NCI-H510A treated with DMSO at 0.1 percent for 48 hours (cell line): ENCODE measurements at places on chromosomes 13 and 19.

- DNase-seq = no peak
Observed at GRCh38 chr13:51221674-51222036, 543 bp upstream of the FAM124A start.

GRCh38 chr19:19507354-19507753 lies 8.0 kb downstream of the TSSK6 start:
- DNase-seq = no peak

GRCh38 chr19:50362030-50362412 lies 3.4 kb downstream of the NAPSA start:
- no peak for DNase-seq

DNA sequence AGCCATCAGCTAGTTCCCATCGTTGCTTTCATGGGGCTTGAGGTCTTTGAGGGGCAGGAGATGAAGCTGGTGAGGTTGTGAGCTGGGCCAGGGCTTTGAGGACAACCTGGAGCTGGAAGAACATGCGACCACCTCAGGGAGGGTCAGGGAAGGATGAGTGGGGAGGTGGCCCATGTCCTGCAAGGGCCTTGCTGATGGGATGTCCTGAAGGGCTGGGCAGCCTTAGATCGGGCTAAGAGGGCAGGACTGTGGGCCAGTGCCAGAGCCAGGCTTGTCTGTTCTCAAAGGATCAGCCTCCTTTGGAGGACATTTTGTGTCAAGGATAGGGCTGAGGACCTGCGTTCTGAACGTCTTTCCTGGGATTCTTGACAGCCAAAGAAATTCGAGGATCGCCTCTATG lies 10.5 kb downstream of the CYTH2 start:
- DNase-seq = no peak

- DNase-seq = no peak
Observed at GRCh38 chr19:5424192-5424973, 30.8 kb upstream of the ZNRF4 start.

DNA sequence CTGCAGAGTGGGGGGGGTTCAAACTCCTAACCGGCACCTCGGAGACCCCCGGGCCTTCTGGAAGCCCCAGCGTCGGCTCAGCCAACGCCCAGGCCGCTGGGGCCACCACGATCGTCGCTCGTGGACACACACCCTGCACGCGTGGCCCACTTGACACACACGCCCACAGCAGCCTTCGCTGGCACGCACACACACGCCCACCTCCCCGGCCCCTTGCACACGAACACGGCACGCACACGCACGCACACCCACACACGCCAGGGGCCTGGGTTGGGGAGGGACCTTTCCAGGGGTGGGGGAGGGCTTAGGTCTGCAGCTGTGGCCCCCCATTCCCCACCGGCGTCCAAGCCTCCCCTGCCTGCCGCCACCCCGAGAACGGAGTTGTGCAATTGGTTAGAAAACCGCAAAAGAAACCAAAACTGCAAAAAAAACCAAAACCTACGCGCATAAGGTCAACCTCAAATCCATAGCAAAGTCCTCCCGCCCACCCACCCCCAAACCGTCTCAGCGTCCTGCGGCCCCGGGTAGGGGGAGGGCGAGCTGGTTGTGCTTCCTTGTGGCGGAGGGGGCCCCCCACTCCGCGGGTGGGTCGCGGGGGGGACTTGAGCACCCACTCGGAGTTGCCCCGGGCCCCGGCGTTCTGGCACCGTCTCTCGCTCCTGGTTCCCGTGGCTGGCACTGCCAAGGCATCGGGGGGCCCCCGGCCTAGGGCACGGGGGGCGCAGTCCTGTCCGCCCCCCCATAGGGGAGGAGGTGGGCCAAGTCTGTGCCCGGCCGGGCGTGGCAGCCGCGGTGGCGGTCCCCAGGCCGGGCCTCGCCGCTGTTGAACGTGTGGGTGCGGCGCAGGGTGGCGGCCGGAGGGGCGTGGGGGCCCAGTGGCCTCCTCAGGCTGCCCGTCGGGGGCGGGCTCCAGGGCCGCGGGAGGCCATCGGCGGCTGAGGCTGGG lies 3.3 kb upstream of the LRG1 start:
- DNase-seq = no peak

DNA sequence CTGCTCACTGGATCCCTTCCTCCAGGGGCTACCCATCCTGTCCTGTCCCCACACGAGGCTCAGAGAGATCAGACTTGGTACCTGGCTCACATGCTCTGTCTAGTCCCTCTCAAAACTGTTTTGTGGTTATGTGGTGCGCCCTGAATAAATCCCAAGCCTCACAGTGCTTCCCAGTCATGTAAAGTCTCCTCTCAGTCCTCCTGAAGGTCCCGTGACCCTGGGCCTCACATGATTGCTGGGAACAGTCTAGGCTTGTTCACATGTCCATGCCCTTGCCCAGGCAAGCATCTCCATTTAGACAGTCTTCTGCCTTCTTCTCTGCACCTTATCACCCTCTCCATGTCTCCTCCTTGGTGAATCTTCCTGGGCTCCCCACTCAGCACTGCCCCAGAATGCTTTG lies 36.0 kb upstream of the POU2F2 start:
- no peak for DNase-seq

- no peak for DNase-seq
Observed at GRCh38 chr13:111503905-111504695, 183.7 kb downstream of the TEX29 start.

DNA sequence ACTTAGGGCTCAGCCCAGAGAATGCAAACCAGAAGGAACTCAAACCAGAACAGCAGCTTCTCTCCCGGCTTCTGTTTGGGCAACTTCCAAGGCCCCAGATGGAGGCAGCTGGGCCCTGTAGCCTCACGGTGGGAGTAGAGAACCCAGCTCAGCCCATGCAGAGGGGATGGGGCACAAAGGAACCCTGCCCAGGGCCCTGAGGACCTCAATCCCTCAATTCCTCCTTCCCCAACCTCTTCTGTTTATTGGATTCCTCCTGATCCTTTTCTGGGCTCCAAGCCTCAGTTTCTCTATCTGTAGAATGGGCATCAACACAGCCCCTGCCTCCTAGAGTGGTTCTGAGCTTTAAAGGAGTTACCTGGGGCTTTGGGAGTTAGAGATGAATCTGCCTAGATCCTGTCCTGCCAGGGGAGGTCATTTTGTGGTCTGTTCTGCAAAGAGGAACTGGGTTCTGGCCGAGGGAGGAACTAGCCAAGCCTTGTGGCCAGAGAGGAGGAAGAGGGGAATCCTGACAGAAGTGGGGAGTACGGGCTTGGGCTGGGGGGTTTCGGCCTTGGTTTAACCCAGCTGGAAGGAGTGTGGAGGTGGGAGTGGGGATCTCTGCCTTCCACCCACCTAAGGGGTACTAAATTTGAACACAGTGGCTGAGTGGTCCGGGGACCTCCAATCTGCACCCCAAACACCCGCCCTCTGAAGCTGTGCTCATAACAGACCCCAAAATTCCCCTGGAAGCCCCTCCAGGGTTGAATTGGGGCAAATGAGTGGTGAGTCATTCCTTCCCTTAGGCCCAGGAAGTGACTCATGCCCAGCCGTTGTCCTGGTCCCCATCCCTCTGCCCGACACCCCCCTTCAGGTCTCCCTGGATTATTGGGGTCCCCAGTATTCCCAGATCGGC lies 2.7 kb downstream of the ADGRE5 start:
- no peak for DNase-seq

- DNase-seq = no peak
Observed at GRCh38 chr13:97254816-97255215, 32.7 kb downstream of the MBNL2 start.

DNA sequence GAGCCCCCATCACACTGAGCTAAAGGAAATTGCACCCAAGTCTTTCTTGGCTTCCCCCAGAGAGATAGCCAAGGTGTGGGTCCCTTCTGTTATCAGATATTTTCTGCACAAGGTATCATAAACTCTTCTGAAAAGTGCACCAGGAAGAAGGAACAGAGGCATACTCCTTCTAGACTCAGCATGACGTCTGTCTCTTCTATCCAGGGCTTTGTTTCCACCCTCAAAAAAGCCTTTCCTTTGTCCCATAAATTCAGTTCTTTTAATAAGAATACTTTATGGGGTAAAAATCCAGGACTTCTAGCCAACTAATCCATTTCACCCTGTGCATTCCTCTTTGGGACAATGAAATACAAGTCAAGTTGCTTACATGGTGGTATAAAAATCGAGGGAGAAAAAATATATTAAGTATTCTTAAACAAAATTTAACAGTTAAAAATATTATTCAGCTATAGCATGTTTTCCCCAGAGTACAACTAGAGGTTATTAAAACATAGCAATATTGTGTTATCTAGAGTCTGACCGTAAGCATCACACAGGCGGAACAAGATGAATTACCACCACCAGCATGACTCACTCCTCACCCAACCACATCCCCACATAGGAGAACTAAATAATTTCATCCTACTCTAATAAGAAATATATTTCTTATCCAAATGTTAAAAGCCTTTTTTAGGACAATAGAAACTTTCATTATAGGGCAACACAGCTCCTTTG lies 79.9 kb upstream of the GPC6 start:
- no peak for DNase-seq

- DNase-seq = no peak
Observed at GRCh38 chr19:49333418-49333805, 1.8 kb upstream of the CD37 start.

DNA sequence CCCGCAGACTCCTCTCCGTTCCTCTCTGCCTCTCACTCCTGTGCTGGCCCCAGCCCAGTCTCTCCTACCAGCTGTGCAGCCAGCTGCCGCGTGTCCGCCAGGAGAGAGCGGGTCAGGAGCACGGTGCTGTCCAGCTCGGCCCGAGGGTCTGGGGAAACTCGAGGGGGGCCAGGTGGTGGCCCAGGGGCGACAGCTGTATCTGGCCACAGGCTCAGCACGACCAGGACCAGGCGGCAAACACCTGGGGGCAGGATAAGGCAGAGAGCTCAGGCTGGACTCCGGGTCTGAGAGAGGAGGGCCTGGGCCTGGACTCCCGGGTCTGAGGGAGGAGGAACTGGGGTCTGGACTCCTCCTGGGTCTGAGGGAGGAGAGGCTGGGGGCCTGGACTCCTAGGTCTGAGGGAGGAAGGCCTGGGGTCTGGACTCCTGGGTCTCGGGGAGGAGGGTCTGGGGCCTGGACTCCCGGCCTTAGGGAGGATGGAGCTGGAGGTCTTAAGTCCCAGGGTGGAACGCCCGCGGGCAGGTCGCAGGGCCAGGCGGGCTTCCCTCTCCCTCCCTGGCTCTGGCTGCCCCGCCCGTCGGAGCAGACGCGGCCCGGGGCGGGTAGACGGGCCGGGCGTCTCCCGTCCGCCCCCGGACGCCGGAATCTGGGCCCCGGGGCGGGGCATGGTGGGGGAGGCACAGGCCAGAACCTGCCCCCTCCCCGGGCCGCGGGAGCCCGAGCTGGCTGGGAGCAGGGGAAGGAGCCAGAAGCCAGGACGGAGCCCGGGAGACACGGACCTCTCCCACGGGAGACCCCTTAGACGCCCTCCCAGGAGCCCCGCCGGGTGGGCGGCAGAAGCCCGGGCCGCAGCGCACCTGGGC lies 1.3 kb downstream of the IL11 start:
- DNase-seq = no peak

- DNase-seq = no peak
Observed at GRCh38 chr19:28605501-28606268, 607.3 kb downstream of the UQCRFS1 start.

- DNase-seq = no peak
Observed at GRCh38 chr19:36745870-36746269, 26.7 kb downstream of the ZNF850 start.

DNA sequence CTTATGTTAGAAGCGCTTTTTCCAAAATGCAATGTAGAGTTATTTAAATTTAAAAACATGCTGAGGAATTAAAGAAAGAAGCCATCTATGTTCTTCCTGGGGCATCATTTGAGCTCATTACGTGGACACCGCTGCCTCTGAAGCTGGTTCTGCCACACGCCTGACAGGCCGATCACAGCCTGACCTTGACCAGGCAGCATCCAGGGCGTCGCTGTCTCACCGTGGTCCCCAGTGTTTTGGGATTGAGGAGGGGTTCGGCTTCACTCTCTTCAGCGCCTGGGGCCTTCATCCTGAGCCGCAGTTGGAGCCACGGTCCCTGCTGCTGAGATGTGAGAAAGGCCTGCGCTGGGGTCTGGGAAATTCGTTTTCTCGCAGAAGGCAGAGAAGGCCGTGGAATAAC lies 64.0 kb downstream of the ATP11A start:
- DNase-seq = no peak

- no peak for DNase-seq
Observed at GRCh38 chr13:102869948-102870676, 24.3 kb downstream of the ERCC5 start.

DNA sequence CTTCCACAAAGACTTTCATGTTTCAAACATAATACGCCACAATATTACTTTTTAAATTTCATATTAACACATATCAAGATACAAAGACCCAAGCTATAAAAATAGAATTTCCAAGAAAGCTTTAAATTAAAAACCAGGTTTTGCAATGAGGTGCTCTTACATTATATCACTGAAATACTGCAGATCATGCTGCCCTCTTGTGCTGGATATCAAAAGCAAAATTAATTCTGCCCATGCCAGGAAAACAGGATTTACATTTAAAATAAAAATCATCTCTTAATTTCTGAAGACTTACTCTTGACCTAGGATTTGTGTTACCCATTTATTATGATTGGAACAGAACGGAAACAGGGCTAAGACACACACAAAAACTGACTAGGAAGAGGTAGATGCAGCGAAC lies 145.0 kb downstream of the ABCC4 start:
- peak; percentile 34 for DNase-seq

DNA sequence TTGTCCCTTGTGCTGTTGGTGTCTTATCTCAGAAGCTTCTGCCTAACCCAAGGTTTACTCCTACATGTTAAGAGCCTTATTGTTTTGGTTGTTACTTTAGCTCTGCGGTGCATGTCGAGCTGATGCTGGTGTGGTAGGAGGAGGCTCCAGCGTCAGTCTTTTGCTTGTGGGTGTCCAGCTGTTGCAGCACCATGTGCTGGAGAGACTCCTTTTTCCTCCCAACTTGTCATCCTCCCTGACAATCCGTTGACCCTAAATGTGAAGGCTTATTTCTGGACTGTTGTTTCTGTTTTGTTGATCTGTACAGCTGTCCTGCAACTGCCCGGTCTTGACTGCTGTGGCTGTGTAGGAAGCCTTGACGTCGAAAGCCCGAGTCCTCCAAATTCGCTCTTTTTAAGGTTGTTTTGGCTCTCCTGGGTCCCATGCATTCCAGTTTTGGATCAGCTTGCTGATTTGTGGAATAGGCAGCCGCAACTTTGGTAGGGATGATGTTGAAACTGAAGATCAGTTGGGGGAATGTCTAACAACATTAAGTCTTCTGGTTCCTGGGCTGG lies 15.3 kb downstream of the NAXD start:
- no peak for DNase-seq

DNA sequence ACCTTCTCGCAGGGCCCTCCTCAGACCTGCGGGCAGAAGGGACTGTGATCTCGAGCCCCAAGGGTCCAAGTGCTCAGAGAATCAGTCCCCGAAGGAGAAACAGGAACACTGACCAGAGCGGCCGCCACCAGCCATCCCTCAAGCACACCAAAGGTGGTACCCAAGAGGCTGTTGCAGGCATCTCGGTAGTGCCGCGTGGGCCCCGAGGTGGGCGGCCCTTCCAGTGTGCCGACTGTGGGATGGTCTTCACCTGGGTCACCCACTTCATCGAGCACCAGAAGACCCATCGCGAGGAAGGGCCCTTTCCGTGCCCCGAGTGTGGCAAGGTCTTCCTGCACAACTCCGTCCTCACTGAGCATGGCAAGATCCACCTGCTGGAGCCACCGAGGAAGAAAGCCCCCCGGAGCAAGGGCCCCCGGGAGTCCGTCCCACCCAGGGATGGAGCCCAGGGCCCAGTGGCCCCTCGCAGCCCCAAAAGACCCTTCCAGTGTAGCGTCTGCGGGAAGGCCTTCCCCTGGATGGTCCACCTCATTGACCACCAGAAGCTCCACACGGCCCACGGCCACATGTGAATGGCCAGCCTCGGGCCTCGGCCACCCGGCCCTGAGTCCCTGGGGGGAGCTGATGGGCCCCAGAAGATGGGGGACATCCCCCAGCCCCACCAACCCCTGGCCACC lies 5.5 kb upstream of the ZNF135 start:
- no peak for DNase-seq

- peak; percentile 73 for DNase-seq
Observed at GRCh38 chr19:48644839-48645619, 958 bp downstream of the CA11 start.
